Naive thymus-derived CD4-positive, alpha-beta T cell (primary cell): ENCODE measurements at places on chromosomes 6 and 20. TPM values are rescaled to one million over a fixed set of nuclear protein-coding genes. Genes with fewer than 3 reads are reported as not detected.

DNA sequence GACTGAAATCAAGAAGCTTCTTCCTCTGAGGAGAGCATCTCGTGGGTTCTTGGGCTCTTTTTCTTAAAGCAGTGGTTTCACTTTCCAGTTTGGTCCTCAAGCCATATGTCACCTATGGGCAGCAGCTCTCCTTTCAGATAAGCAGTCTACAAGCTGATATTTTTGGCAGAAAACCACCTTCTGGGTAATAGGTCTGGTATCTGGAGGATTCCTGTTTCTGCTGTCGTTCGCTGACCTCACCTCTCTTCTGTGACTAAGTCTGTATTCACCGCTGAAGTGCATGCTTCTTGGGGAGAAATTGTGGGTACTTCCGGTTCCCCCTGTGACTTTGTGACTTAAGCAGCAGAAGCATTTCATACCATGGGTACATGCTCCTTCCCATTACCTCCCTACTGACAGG is 193.6 kb downstream of the EDN1 start:
- H3K36me3 ChIP-seq: no peaks in the 10 kb centered on the region
- H3K4me1 ChIP-seq: no peaks in the 10 kb centered on the region
- H3K27me3 ChIP-seq: no peaks in the 10 kb centered on the region
- no peak overlapping the region for H3K27ac ChIP-seq

DNA sequence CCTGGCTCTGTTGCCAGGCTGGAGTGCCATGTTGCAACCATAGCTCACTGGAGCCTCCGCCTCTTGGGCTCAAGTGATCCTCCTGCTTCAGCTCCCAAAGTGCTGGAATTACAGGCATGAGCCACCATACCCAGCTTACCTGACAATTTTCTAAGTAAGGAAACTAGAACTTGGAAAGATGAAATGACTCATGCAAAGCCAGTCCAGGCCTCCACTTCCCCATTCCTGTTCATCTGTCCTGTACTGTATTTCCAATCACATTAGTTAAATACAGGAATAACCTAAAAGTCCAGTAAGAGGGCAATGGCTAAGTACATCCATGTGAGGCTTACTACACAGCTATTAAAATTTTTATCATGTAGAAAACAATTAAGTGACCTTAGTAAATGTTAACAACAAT is 8.3 kb upstream of the ADGB start:
- H3K4me3 ChIP-seq: no peak overlapping the region
- no peak overlapping the region for H3K27ac ChIP-seq
- no peaks in the 10 kb centered on the region for H3K36me3 ChIP-seq

GRCh38 chr20:4041748-4042411 is 26.5 kb upstream of the RNF24 start:
- H3K36me3 ChIP-seq: no peaks in the 10 kb centered on the region
- peaks cover 16% of the 10 kb centered on the region for H3K4me1 ChIP-seq
- no peak overlapping the region for H3K27ac ChIP-seq
- DNase-seq: no peak
- H3K4me3 ChIP-seq: no peak overlapping the region

DNA sequence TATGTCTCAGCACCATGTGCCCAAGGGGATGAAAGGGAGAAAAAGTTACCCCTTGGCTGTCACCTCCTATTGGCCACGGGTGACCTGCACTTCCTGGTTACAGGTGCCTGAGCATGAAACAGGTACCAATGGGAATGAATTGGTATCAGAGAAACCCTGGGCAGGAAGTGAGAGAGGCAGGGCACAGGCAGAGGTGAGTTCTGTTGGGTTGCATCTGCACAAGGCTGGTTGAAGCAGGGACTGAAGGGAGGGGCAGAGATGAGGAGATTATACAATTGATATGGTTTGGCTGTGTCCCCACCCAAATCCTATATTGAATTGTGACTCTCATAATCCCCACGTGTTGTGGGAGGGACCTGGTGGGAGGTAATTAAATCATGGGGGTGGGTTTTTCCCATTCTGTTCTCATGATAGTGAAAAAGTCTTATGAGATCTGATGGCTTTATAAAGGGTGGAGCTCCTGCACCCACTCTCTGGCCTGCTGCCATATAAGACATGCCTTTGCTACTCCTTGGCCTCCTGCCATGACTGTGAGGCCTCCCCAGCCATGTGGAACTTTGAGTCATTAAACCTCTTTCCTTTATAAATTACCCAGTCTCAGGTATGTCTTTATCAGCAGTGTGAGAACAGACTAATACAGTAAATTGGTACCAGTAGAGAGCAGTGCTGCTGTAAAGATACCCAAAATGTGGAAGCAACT is 291.8 kb downstream of the LRFN2 start:
- no peak for DNase-seq
- no peaks in the 10 kb centered on the region for H3K27me3 ChIP-seq
- H3K4me3 ChIP-seq: no peak overlapping the region
- no peaks in the 10 kb centered on the region for H3K36me3 ChIP-seq

- no peaks in the 10 kb centered on the region for H3K27me3 ChIP-seq
- H3K27ac ChIP-seq: no peak overlapping the region
- DNase-seq: no peak
- no peaks in the 10 kb centered on the region for H3K36me3 ChIP-seq
Measured at GRCh38 chr20:2026004-2026403, 32.1 kb upstream of the PDYN start.

DNA sequence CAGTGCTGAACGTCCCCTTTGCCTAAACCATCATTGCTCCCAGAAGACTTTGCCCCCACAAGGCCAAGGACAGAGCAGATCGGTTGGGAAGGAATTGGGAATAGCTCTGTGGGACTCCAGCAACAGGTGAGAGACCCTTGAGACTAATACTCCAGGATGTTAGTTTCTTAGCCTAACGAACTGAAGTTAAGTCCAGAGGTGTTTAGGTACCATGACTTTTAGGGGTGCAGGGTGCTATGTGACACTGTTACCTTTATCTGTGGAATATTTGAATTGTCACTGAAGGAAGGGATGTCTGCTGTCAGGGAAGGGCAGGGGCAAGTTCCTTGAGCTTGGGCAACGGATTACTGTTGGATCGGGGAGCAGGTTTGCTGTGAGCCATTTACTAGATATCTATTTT is 1.9 kb downstream of the BLCAP start:
- H3K4me3 ChIP-seq: no peak overlapping the region
- peaks cover 30% of the 10 kb centered on the region for H3K4me1 ChIP-seq
- no peak for DNase-seq
- H3K36me3 ChIP-seq: no peaks in the 10 kb centered on the region
- H3K27me3 ChIP-seq: no peaks in the 10 kb centered on the region

- no peak overlapping the region for H3K27ac ChIP-seq
- no peak overlapping the region for H3K4me3 ChIP-seq
- DNase-seq: no peak
- H3K36me3 ChIP-seq: peaks cover 62% of the 10 kb centered on the region
- H3K4me1 ChIP-seq: peaks cover 81% of the 10 kb centered on the region
Measured at GRCh38 chr20:24960302-24960801, 11.3 kb downstream of the CST7 start.

GRCh38 chr6:47512872-47513271 is 35.3 kb downstream of the CD2AP start:
- H3K4me3 ChIP-seq: no peak overlapping the region
- H3K27ac ChIP-seq: no peak overlapping the region
- no peaks in the 10 kb centered on the region for H3K36me3 ChIP-seq
- H3K4me1 ChIP-seq: no peaks in the 10 kb centered on the region
- H3K27me3 ChIP-seq: no peaks in the 10 kb centered on the region
- no peak for DNase-seq

- no peak for DNase-seq
- H3K27ac ChIP-seq: no peak overlapping the region
- H3K4me3 ChIP-seq: no peak overlapping the region
- no peaks in the 10 kb centered on the region for H3K36me3 ChIP-seq
- peaks cover 20% of the 10 kb centered on the region for H3K4me1 ChIP-seq
Measured at GRCh38 chr20:50343125-50343489, 152.5 kb downstream of the CEBPB start.

GRCh38 chr6:168524571-168525001 is 83.6 kb downstream of the SMOC2 start:
- no peaks in the 10 kb centered on the region for H3K27me3 ChIP-seq
- no peak overlapping the region for H3K27ac ChIP-seq
- no peak overlapping the region for H3K4me3 ChIP-seq

DNA sequence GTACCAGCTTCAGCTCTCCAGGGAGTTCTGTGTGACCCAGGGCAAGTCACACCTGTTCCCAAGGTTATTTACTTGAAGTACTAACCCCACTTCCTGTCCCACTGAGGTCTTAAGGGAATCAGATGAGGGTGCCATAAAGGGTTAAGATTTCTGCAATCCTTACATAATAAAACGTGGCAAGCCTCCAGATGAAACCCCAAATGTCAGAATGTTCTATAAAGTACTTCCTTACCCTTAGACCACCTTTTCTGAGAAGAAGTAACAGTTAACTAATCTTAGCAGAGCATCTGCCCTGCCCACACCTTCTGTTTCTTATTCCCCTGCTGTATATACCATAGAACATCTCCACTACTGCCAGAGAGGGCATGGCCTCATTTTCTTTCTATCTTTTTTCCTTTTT is 6.0 kb upstream of the AVP start:
- H3K27ac ChIP-seq: no peak overlapping the region
- H3K4me3 ChIP-seq: no peak overlapping the region
- DNase-seq: no peak
- H3K27me3 ChIP-seq: no peaks in the 10 kb centered on the region

The NKX2-4 gene
- total RNA-seq: not detected
